RWPE1 (cell line): ENCODE measurements at places on chromosomes 7 and 10.

GRCh38 chr10:75228834-75229233, 6.9 kb downstream of the COMTD1 start:
- DNase-seq: no peak

- DNase-seq: peak; percentile 65
These were observed 5.8 kb upstream of the PRTFDC1 start for GRCh38 chr10:24958091-24958720.

- no peak for DNase-seq
These were observed 48.5 kb upstream of the LMTK2 start for GRCh38 chr7:98058186-98058585.

GRCh38 chr10:105586451-105587098, 945.5 kb downstream of the SORCS3 start:
- DNase-seq: no peak

GRCh38 chr7:147235645-147236382, 1119.2 kb downstream of the CNTNAP2 start:
- DNase-seq: no peak

DNA sequence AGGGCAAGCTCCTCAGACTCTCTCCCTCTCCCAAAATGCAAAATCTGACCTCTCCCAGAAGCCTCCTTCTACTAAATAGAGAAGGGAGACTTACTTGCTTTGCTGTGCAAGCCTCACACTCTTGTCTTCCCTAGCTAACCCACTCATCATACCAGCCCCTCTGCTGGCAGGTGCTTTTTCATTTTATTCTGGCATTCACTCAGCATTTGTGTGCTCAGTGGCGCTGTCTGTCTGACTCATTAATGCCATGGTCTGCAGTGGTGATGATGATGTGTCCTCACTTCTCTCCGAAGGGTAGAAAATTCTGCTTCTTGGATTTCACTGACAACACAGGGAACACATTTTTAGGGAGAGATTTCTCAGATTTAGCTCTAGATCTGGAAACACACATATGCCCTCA, 22.0 kb upstream of the BTRC start:
- no peak for DNase-seq

- DNase-seq: no peak
These were observed 50.5 kb downstream of the PRF1 start for GRCh38 chr10:70551971-70552422.

GRCh38 chr7:142177869-142178268, 66.4 kb downstream of the MGAM2 start:
- no peak for DNase-seq

- DNase-seq: no peak
These were observed 389.7 kb downstream of the INHBA start for GRCh38 chr7:41313171-41313570.

- no peak for DNase-seq
These were observed 10.4 kb upstream of the TRIM8 start for GRCh38 chr10:102633848-102634247.

GRCh38 chr10:47024399-47025252, 113.4 kb downstream of the PTPN20 start:
- peak; percentile 79 for DNase-seq

DNA sequence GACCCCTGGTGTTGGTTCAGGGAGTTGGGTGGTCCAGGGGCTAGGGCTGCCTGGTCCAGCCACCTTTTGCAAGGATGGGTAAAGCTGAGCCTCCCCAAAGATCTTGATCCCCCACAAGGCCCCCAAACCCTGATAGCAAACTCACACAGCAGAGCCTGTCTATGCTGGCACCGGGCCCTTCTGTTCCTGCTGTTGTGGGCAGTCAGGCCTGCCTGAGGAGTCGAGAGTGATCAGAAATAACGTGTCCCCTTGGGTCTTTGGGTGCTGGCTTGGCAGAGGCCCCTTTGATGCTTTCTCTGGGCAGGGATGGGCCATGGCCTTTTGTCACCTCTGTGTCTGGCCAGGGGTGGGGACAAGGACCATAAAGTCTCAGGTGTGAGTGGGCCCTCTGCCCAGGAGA, 715 bp upstream of the MUC12 start:
- DNase-seq: no peak

GRCh38 chr7:44607141-44608068, 978 bp downstream of the OGDH start:
- DNase-seq: peak; percentile 23

GRCh38 chr7:101731502-101732084, 85.8 kb upstream of the CUX1 start:
- DNase-seq: no peak

DNA sequence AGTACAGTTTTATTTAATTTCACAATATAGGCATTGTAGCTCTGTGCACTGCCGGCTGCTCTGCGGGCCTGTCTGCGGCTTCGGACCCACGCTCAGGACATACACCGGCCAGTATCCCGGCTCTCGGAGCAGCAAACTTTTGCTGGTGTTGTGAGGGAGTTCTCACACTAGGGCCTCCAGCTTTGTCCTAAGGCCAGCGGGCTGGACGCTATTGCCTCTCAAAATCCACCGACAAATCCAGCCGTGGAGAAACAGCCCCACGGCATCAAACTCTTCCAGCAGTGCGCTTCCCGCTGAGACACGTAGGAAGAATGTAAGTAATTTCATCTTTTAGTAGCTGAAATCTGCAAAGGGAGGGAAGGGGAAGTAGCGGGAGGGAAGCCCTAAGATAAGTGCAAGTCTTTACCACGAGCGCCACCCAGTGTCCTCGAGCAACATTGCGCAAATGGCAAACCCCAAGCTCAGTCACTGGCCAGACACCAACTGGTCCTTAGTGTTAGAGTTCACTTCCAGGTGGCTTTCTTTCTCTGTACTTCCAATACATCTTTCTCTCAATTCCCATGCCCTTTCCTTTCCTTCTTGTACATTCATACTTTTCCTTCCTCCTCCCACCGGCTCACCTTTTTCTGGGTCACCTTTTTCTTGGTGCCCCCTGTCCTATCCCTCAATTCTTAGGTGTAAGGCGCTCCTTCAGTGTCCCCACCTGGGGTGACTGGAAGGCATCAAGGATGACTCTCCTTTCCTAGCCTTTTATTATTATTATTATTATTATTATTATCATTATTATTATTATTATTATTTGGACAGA, 3.0 kb upstream of the DLX5 start:
- peak; percentile 72 for DNase-seq

- no peak for DNase-seq
These were observed 253.6 kb downstream of the WDR37 start for GRCh38 chr10:1309617-1310270.

DNA sequence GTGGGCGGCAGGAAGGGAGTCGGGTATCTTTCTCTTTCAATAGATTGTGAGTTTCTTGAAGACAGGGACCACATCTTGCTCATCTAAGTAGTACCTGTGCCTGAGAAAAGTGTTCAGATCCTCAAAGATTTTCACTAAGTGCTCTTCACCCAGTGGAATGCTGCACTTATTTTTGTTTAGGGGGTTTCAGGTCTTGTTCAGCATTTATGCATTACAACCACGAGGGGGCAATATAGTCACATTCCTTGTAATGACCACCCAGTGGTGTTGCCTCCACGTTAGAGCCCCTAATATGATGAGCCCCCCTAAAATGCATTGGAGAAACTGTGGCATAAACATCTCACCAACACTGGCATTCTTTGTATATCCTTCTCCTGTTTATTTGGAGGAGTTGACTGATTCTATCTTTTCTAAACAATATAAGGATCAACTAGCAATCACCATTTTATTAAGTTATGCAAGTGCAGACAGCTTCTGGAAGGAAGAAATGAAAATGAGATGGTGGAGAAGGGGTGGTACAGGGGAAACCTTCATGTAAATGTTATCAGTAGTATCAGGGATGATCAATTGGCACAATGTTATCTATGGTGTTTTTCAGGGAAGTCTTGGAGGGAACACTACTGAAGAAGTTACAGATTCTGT, 3.1 kb upstream of the PAPSS2 start:
- peak; percentile 69 for DNase-seq

- DNase-seq: peak; percentile 43
These were observed 1.8 kb downstream of the FOXI2 start for GRCh38 chr10:127738512-127739424.

GRCh38 chr7:135001390-135002165, 15.3 kb downstream of the AGBL3 start:
- no peak for DNase-seq

DNA sequence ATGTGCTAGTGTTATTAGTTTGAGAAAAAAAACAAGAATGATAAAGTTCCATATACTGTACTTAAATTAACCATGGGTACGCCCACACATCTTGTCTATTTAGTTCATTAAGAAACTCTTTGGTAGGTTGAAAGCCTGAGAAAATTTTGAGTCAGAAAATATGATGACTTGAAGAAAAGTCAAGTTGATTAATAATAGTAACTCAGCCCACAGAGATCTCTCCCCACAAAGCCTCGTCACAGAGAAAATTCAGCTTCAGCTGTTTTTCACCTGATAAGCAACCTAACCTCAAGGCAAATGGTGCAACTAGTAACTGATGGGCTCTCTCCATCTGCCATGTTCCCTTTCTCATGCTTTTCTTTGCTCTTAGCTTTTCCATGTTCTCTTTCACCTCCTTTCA, 1021.6 kb downstream of the GATA3 start:
- no peak for DNase-seq

GRCh38 chr10:70265032-70265689, 18.6 kb downstream of the NPFFR1 start:
- peak; percentile 33 for DNase-seq
